ENCODE measurements at places on chromosomes 3 and 15.

DNA sequence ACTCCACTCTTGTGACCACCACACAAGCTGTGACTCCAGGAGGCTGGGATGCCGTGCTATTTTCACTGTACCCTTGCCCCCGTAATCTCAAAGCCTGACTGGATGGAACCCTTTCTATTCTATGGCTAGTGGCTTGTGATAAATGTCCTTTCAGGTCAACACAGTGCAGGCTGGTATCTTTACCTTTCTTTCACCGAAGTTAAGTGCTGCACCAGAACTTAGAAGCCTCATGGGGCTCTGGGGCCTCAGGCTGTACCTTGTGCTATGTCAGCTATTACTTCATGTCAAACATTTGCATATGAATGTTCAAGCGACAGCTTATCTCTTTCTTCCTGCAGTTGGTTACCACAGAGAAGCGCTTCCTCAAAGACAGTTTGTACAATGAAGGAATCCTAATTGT, 66.8 kb downstream of the RPL39L start:
- peaks cover 16% of the 10 kb centered on the region for H3K4me1 ChIP-seq
- no peak overlapping the region for H3K27ac ChIP-seq
- H3K36me3 ChIP-seq = peaks cover 73% of the 10 kb centered on the region
- no peaks in the 10 kb centered on the region for H3K27me3 ChIP-seq
- no peak for DNase-seq

GRCh38 chr3:154334973-154335420, 10.7 kb upstream of the DHX36 start:
- no peak overlapping the region for H3K27ac ChIP-seq
- peaks cover 10% of the 10 kb centered on the region for H3K27me3 ChIP-seq
- no peak for DNase-seq

- H3K4me3 ChIP-seq = peak overlapping the region; percentile 98
- H3K4me1 ChIP-seq = peaks cover 47% of the 10 kb centered on the region
These were observed 612 bp upstream of the C15orf40 start for GRCh38 chr15:83012076-83012426.

GRCh38 chr3:66344848-66345578, 124.2 kb downstream of the SLC25A26 start:
- peaks cover 14% of the 10 kb centered on the region for H3K36me3 ChIP-seq
- H3K4me1 ChIP-seq = no peaks in the 10 kb centered on the region
- no peak overlapping the region for H3K4me3 ChIP-seq
- no peak overlapping the region for H3K27ac ChIP-seq
- H3K27me3 ChIP-seq = no peaks in the 10 kb centered on the region

GRCh38 chr3:105174017-105174615, 192.6 kb upstream of the ALCAM start:
- H3K36me3 ChIP-seq = no peaks in the 10 kb centered on the region
- H3K27me3 ChIP-seq = no peaks in the 10 kb centered on the region
- H3K4me3 ChIP-seq = no peak overlapping the region
- H3K27ac ChIP-seq = no peak overlapping the region

GRCh38 chr3:146250449-146251382, at the start of gene PLSCR4:
TSS of gene PLSCR4 (minus strand) at chr3:146251105. CDS start at chr3:146222071, 29,034 bp downstream.
- H3K4me3 ChIP-seq = peak within 1 kb of the TSS; percentile 68
- peak; percentile 7 for DNase-seq
- no peak within 1 kb of the TSS for H3K27ac ChIP-seq

- no peaks in the 10 kb centered on the region for H3K27me3 ChIP-seq
- DNase-seq = no peak
- peak overlapping the region; percentile 95 for H3K27ac ChIP-seq
- H3K4me3 ChIP-seq = peak overlapping the region; percentile 90
- H3K4me1 ChIP-seq = peaks cover 55% of the 10 kb centered on the region
- H3K36me3 ChIP-seq = peaks cover 47% of the 10 kb centered on the region
These were observed 1.6 kb downstream of the SERP1 start for GRCh38 chr3:150544726-150545125.

DNA sequence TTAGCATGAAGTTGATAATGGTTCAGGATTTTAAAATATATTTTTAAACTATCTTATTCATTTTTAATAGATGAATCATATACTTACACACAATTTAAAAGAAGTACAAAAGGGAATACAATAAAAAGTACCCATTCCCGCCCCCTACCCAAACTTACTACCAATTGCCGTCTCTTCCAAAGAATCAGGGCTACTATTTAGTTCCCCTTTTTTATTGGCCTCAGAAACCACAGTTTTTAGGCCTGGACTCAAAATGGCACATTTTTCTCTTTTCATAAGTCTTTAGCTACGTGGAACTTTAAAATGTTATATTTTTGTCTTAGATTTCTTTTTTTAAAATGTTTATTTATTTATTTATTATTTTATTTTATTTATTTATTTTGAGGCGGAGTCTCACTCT, 18.0 kb downstream of the LRRK1 start:
- no peaks in the 10 kb centered on the region for H3K4me1 ChIP-seq
- no peak for DNase-seq
- H3K27ac ChIP-seq = no peak overlapping the region
- H3K36me3 ChIP-seq = no peaks in the 10 kb centered on the region
- H3K27me3 ChIP-seq = no peaks in the 10 kb centered on the region

DNA sequence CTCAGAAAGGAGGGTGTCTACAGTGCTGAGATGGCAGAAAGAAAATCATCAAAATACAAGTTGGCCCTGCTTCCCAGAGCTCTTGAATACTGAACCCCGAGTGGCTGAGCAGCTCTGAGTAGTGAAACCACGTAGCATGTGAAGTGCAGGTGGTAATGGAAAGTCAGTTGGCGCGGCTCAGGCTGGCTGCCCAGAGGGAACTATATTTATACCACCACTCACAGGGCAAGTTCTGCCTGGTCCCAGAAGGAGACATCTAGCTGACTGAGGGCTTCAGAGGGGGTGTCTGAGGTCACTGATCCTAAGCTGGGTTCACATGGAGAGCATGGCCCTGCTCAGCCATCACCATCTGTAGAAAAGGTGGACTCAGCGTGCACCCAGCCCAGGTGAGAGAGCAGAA, 129.6 kb upstream of the AGBL1 start:
- peaks cover 6% of the 10 kb centered on the region for H3K27me3 ChIP-seq
- DNase-seq = no peak
- H3K36me3 ChIP-seq = no peaks in the 10 kb centered on the region
- no peak overlapping the region for H3K27ac ChIP-seq
- no peak overlapping the region for H3K4me3 ChIP-seq
- no peaks in the 10 kb centered on the region for H3K4me1 ChIP-seq

- H3K27me3 ChIP-seq = peaks cover 10% of the 10 kb centered on the region
- no peak for DNase-seq
- H3K4me1 ChIP-seq = peaks cover 31% of the 10 kb centered on the region
- no peak overlapping the region for H3K27ac ChIP-seq
- no peaks in the 10 kb centered on the region for H3K36me3 ChIP-seq
These were observed 18.4 kb downstream of the WNT7A start for GRCh38 chr3:13861461-13861860.

- no peaks in the 10 kb centered on the region for H3K27me3 ChIP-seq
- H3K27ac ChIP-seq = no peak overlapping the region
- DNase-seq = no peak
- peaks cover 4% of the 10 kb centered on the region for H3K36me3 ChIP-seq
These were observed 23.3 kb downstream of the STAG1 start for GRCh38 chr3:136728918-136729317.

DNA sequence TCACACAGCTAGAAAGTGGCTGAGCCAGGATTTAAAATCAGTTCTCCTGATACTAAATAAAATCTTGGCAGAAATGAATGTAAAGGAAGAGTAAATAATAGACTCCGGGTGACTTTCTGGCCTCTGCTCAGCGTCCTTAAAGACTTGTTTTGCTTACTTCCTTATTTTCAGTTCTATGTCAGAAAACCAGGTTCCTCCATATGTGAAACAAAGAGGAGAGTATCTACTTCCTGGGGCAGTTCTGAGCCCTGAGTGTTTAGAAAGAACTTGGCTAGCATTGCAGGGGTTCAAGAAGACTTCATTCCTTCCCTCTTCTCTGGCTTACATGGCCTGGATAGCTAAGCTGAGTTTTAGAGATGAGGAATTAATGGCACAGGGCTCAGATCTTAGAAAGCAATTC, 222.8 kb upstream of the TLE3 start:
- H3K27ac ChIP-seq = no peak overlapping the region
- DNase-seq = no peak
- no peak overlapping the region for H3K4me3 ChIP-seq
- H3K27me3 ChIP-seq = peaks cover 11% of the 10 kb centered on the region
- peaks cover 12% of the 10 kb centered on the region for H3K4me1 ChIP-seq

DNA sequence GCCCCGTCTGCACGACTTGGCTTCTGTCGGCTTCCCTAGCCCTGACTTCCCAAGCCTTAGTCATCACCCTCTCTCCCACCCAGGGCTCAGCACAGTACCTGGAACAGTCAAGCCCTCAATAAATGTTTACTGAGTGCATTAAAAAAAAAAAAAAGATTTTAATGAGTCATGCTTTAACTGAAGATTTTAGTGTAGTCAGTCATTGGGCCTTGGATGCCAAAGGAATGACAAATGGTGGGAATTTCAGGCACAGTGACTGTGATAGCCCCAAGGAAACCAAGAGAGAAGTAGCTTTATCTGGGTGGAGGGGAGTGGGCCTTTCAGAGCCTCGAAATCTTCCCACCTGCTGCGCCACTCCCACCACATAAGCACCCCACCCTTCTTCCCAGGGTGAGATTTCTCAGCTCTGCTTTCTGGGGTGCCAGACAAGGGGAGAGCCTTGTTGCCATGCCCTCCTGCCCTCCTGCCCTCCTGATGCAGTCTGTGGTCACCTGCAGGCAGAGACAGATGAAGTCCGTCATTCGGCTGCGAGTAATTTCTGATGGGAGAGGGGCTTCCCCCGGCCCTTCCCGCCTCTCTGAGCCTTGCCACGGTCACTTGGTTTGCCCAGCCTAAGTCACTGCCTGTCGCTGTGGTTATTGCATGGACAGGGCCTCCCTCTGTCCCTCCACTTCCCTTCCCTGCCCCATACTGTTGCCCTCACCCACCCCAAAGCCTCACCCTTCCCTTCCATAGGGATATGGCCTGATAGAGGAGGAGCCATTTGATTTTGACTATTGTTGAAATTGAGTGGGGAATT, 41.8 kb downstream of the SMAD3 start:
- H3K36me3 ChIP-seq = peaks cover 65% of the 10 kb centered on the region
- H3K4me3 ChIP-seq = no peak overlapping the region

- no peaks in the 10 kb centered on the region for H3K4me1 ChIP-seq
- no peak overlapping the region for H3K4me3 ChIP-seq
- DNase-seq = no peak
These were observed 139.3 kb downstream of the PLCH1 start for GRCh38 chr3:155605571-155605970.

- H3K36me3 ChIP-seq = peaks cover 4% of the 10 kb centered on the region
- no peak overlapping the region for H3K4me3 ChIP-seq
- H3K27me3 ChIP-seq = no peaks in the 10 kb centered on the region
- peaks cover 37% of the 10 kb centered on the region for H3K4me1 ChIP-seq
These were observed 42.7 kb upstream of the SKOR1 start for GRCh38 chr15:67782691-67782991.

- no peak for DNase-seq
- H3K36me3 ChIP-seq = no peaks in the 10 kb centered on the region
- no peak overlapping the region for H3K4me3 ChIP-seq
- H3K4me1 ChIP-seq = no peaks in the 10 kb centered on the region
These were observed 24.7 kb downstream of the NUDT16 start for GRCh38 chr3:131406274-131406673.

- H3K27ac ChIP-seq = no peak overlapping the region
- no peaks in the 10 kb centered on the region for H3K27me3 ChIP-seq
- H3K36me3 ChIP-seq = peaks cover 30% of the 10 kb centered on the region
These were observed 27.1 kb downstream of the EIF2AK4 start for GRCh38 chr15:39961051-39961450.

DNA sequence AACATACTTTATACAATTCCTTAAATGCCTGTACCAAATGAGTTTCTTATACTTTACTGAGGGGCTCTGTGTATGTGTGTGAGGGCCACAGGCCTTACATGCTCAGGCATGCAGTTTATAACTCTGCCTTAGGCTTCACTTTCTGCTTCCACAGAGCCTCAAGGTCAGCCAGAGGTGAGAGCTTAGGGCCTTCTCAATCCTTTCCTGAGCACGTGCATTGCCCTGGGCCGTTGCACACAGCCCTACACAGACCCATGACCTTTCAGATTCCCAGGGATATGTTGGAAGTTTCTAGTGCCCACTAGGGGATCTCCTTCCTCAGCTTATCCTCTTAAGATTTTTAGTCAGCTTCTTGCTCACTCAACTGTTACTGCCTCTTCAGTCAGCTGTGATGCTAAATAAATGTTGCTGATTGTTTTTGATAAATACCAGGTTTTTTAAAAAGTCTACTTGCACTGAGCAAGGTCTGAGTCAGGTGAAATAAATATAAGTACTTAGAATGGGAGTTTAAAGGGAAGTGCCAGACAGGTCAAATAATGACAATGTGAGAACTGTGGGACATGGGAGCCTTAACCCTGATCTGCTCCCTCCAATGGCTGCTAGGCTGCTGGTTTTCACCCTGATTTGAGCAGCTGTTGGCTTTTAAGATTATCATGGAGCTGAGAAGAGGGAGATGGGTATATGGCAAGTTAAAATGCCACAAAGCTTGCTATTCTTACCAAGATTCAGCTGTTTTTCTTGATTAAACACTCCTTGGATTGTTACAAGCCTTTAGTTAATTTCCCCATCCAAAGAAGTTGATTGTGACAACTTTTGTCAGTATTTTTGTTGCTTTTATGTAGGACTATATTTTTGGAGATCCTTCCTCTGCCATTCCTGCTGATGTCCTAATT, 169.5 kb downstream of the PLD1 start:
- H3K4me1 ChIP-seq = peaks cover 3% of the 10 kb centered on the region
- H3K27ac ChIP-seq = no peak overlapping the region
- H3K4me3 ChIP-seq = no peak overlapping the region
- DNase-seq = no peak
- H3K27me3 ChIP-seq = peaks cover 4% of the 10 kb centered on the region
- no peaks in the 10 kb centered on the region for H3K36me3 ChIP-seq

GRCh38 chr3:46501702-46502101, 3.9 kb downstream of the RTP3 start:
- no peak overlapping the region for H3K4me3 ChIP-seq
- peaks cover 2% of the 10 kb centered on the region for H3K36me3 ChIP-seq
- peaks cover 17% of the 10 kb centered on the region for H3K4me1 ChIP-seq

GRCh38 chr3:161026612-161027510, 78.3 kb downstream of the B3GALNT1 start:
- no peaks in the 10 kb centered on the region for H3K4me1 ChIP-seq
- no peak for DNase-seq
- H3K36me3 ChIP-seq = peaks cover 4% of the 10 kb centered on the region
- no peaks in the 10 kb centered on the region for H3K27me3 ChIP-seq
- no peak overlapping the region for H3K27ac ChIP-seq
- no peak overlapping the region for H3K4me3 ChIP-seq

GRCh38 chr3:70177881-70178645, 134.4 kb downstream of the MDFIC2 start:
- no peaks in the 10 kb centered on the region for H3K4me1 ChIP-seq
- no peak overlapping the region for H3K27ac ChIP-seq
- no peaks in the 10 kb centered on the region for H3K36me3 ChIP-seq
- H3K27me3 ChIP-seq = peaks cover 1% of the 10 kb centered on the region
- H3K4me3 ChIP-seq = no peak overlapping the region

- no peak overlapping the region for H3K4me3 ChIP-seq
- no peaks in the 10 kb centered on the region for H3K4me1 ChIP-seq
- H3K36me3 ChIP-seq = no peaks in the 10 kb centered on the region
- H3K27ac ChIP-seq = no peak overlapping the region
- DNase-seq = no peak
- no peaks in the 10 kb centered on the region for H3K27me3 ChIP-seq
These were observed 12.7 kb downstream of the OXTR start for GRCh38 chr3:8756671-8757070.
